Inflammatory macrophage treated with lipopolysaccharide for 4 hours (primary cell): ENCODE measurements at places on chromosomes 1 and 21.

DNA sequence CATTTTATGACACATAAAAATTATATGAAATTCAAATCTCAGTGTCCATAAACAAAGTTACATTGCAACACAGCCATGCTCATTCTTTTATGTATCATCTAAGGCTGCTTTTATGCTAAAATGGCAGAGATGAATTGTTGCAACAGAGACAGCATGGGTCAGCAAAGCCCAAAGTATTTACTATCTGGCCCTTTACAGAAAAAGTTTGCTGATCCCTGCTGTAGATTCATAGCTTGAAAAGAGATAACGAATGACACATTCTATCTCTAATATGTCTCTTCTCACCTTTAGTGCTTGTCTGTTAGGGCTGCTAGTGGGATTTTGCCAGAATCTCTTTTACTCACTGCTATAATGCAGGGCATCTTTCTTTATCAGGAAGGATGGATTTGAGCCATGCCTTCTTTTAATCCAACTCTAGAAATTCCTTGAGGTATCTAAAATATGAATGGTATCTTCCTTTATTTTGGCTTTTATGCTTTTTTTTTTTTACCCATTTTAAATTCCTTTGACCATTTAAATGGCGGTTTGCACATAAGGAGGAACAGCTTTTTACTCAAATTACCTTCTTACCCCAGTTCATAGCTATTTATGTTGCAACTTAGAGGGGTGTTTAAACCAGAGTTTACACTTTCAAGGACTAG lies 598.2 kb downstream of the PLPP3 start:
- DNase-seq = no peak

GRCh38 chr1:231387770-231388669 lies 34.1 kb downstream of the EGLN1 start:
- DNase-seq = peak; percentile 23

DNA sequence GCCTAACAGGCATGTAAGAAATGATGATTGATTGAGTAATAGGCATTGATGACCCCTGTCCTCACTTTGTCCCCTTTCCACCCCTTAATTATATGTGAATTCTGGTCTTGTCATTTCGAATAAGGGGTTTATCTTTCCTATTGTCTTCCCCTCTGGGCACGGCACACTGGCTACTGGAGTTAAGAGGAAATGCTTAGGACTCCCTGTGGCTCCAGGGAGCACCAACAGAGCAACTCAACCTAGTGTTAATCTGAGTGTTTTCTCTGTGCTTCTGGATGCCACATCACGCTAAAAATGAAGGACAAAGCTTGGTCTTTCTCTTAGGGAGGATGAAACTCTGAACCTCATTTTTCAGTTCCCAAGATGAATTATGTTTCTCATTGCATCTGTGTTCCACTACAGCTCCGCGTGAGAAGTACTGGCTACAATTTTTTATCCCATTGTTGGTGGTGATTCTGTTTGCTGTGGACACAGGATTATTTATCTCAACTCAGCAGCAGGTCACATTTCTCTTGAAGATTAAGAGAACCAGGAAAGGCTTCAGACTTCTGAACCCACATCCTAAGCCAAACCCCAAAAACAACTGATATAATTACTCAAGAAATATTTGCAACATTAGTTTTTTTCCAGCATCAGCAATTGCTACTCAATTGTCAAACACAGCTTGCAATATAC lies 5.3 kb downstream of the FCER1A start:
- DNase-seq = no peak

DNA sequence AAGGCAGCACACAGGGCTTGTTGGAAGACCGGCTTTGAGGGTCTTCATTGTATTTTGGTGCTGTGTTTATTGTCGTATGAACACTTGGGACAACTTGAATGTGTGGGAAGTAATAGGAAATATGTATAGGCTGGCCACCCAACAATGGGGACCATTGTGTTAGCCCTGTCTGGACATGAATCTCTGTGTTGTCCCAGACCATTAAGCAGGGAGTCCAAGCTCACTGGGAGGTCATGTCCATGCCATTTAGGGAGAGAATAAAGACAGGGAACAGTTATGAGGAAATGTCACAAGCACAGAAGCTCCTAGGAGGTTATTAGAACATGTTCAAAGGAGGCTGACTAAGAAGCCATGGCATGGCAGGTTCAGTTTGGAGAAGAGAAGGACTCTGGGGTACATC lies 266.1 kb downstream of the KIF26B start:
- no peak for DNase-seq

- no peak for DNase-seq
Measured at GRCh38 chr1:92544756-92545165, 58.0 kb upstream of the GFI1 start.
